ENCODE measurements at places on chromosomes 4 and X.

GRCh38 chr4:100778431-100778830 is 260.6 kb upstream of the EMCN start:
- no peak for DNase-seq

DNA sequence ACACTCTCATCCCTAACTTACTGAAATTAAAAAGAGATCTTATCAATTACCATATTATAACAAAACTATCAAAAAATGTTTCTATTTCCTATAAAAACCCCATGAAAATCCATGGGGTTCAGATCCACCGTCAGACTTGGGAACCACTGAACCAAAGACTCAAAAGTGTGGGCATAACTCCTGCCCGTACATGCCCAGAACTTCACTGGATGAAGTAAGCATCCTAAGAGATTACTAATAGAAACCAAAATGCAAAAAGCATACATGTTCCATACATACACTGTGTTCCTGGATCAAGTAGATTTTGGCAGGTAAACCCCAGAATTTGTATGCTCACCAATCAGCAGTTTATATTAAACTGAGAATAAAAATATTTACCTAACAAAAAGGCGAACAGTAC is 66.1 kb downstream of the PRSS12 start:
- DNase-seq: no peak

DNA sequence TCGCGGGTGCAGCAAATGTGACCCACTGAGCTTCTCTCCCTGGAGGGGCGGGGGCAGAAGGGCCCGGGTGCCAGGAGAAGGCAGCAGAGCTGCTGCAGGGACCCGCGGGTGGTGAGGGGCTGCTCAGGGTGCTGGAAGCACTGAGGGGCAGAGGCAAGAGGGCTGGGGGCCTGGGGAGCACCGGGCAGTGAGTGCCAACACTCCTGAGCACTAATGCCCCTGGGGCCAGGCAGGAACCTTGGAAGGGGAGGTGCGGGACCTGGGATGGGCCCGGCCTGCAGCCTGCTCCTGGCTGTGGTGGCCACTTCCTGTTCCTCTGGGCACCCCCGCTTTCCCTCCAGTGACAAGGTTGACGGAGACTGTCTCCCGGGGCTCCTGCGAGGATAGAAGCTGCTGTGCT is 66.5 kb upstream of the ADRA2C start:
- no peak for DNase-seq

- no peak for DNase-seq
Observed at GRCh38 chrX:703866-704265, 73.3 kb downstream of the SHOX start.

DNA sequence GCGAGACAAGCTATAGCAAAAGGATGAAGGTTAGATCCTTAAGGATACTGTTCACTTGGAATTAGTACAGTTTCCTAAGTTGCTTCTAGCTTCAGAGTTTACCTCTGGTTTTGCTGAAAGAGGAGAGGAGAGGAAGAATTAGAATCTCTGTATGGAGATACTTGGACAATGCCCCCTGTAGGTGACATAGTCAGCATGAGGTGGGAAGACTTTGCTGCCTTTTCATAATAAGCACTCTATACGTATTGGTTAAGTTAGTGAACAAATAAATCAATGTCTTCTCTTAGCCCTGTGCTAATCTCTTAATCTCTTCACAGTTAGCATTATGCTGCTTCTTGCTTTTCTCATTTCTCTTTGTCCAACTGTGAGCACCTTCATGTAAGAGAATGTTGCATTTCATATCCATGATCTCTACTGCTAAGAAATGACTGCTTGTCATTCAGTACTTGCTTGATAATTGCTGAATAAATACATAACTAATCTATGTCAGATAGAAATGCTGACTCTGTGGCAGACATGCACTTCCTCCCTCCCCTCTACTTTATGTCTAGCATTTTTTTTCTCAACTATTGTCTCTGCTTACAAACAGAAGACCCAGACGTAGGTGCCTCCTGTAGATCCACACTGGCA is 527.2 kb downstream of the GBA3 start:
- no peak for DNase-seq

- DNase-seq: no peak
Observed at GRCh38 chrX:53084043-53084570, 1.9 kb downstream of the TSPYL2 start.

- no peak for DNase-seq
Observed at GRCh38 chrX:124239324-124239723, 93.1 kb upstream of the TEX13D start.

- DNase-seq: no peak
Observed at GRCh38 chr4:9919047-9919446, 102.2 kb downstream of the SLC2A9 start.

DNA sequence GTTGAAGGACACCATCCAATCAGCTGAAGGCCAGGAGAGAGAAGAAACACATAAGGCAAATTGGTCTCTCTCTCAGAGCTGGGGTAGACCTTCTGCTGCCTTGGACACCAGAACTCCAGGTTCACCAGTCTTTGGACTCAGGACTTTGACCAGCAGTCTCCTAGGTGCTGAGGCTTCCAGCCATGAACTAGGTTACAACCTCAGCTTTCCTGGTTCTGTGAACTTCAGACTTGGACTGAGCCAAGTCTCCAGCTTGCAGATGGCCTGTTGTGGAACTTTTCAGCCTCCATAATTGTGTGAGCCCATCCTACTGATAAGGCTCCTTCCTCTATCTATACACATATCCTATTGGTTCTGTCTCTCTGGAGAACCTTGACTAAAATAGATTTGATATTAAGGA is 20.6 kb upstream of the BBS12 start:
- DNase-seq: no peak

DNA sequence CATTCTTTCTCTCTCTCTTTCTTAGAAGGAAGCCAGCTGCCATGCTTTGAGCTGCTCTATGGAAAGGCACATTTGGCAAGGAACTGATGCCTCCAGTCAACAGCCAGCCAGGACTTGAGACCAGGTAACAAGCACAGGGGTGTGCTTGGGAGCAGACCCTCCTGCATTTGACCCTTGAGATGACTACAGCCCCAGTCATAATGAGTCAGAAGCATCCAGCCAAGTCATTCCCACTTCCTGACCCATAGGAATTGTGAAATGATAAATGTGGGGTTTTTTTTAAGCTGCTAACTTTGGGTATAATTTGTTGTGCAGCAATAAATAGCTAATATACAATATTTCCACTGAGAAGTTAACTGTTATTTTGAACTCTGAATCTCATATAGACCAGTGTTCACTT is 446.9 kb downstream of the GRXCR1 start:
- DNase-seq: no peak

GRCh38 chrX:80879143-80879542 is 69.5 kb upstream of the BRWD3 start:
- DNase-seq: no peak

- no peak for DNase-seq
Observed at GRCh38 chr4:55866973-55867574, 13.6 kb downstream of the EXOC1 start.

GRCh38 chr4:174749091-174749490 is 80.0 kb downstream of the GLRA3 start:
- no peak for DNase-seq

DNA sequence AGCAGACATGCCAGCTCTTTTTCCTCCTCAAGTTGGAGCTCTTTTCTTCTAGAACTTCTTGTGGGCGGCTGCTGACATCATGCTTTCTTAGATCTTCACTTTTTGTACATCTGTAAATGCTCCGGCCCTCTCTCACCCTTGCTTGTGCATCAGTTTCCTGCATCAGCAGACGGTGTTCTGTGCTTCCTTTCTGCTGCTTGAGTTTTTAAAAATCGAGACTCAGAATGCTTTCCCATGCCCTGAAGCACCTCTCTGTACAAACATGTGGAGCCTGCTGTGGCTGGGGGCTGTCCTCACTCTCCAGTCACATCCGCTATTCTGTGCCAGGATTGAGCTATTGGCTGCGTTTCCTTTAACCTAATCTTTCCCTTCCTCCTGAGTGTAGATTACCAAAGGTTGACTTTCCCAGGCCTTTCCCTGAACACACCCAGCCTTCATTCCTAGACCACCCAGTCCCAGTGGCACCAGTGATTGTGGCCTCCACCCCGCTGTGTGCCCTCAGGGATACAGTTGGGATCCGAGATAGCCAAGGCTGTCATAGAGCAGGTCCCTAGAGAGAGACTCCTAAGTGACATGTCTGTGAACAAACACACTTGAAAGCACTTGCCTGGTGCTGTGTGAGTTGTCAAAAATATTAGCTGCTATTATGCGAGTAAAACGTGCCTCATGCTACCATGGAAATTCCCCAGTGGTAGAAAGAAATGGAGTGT is 41.9 kb downstream of the TNIP2 start:
- no peak for DNase-seq

GRCh38 chr4:183008492-183008891 is 90.6 kb upstream of the WWC2 start:
- no peak for DNase-seq

- DNase-seq: no peak
Observed at GRCh38 chr4:36332023-36332781, 50.8 kb downstream of the DTHD1 start.

DNA sequence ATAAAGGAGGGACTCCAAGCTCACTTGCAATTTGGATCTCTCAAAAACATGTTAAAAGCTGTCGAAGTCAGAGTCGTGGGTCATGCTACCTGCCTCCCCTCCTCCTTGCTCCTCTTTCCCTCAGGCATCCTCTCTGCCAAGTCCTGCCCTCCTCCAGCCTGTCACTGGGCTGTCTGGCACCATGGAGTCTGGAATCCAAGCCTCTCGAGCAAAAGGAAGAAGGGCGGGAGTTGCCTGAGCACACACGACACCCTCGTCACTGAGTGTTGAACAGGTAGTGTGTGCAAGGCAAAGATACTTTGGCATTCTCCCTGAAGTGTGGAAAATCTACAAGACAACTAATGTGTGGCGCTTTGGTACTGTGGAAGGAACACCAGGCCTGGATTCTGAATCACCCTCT is 62.2 kb downstream of the HAUS3 start:
- no peak for DNase-seq

GRCh38 chrX:103889216-103889615 is 57.2 kb upstream of the RAB9B start:
- no peak for DNase-seq

GRCh38 chr4:55736605-55737183 is 82.9 kb upstream of the EXOC1L start:
- DNase-seq: no peak

DNA sequence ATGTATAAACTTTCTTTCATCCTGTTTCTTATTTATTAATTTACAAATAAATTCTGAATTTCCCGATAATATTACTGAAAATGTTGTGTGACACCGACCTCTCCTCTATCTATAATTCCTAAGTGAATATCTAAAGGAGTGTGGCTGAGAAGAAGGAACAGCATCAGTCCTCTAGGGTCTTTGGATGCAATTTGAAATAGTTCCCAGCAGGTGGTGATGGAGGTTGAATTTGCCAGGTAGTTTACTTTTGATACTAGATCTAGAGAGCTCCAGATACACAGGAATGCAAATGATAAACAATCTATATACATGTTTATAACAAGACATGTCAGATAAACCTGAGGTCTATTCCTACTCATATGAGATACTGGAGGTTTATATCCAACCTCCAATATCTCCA is 305.4 kb downstream of the PCDH18 start:
- DNase-seq: no peak

GRCh38 chr4:183765251-183765911 is 106.3 kb downstream of the TRAPPC11 start:
- DNase-seq: no peak

- DNase-seq: no peak
Observed at GRCh38 chr4:63505714-63506460, 903.4 kb downstream of the TECRL start.

DNA sequence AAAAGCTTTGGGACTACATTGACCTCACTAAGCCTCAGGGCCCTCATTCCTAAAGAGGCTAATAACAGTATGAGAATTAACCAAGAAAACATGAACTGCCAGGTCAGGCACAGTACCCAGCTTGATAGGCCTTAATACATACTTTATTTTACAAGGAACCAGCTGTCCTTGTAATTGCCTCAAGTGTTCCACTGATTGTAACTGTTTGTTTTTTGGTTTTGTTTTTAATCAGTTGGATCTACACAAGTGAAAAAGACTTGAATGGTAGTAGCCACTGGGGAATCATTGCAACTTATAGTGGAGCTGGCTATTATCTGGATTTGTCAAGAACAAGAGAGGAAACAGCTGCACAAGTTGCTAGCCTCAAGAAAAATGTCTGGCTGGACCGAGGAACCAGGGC is 35.6 kb downstream of the PKD2 start:
- no peak for DNase-seq

- no peak for DNase-seq
Observed at GRCh38 chrX:3697220-3697684, 16.2 kb downstream of the PRKX start.

GRCh38 chrX:104670051-104670450 is 104.1 kb downstream of the IL1RAPL2 start:
- no peak for DNase-seq

All from caudate nucleus (tissue), 63 donors.